Activated T-helper 1 cell treated with anti-CD3 and anti-CD28 coated beads, Interleukin-2, amount 50 U/mL, for 16 hours (primary cell): ENCODE measurements at places on chromosomes 5 and 9.

DNA sequence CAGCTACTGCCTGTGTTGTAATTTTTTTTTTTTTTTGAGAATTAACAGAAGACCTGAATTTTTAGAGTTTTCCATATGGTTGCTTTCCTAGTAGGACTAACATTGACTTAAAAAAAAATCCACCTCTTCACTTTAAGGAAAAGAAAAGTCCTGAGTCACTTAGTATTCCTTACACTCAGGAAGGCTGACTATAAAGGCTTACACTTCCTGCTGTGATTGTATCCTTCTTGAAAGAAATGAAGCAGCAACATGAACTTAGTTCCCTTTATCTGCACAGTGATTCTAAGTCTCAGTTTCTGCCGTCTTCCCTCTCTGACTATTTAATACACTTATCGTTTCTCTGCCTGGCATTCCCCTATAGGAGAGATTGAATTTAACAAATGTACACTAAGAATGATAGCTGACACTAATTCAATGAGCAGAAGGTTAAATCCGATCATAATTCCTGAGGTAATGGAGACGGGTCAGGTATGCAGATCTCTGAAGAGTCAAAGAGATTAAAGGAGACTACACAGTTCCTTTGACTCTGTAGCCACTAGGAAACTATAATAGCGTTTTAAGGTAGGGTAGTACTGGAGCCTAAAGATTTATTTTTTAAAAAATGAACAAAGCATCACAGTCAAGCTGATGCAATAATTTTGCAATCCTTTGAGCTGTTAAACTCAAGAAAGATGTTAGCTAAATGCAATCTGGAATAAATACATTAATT is 185.1 kb upstream of the ELAVL2 start:
- DNase-seq = no peak

- DNase-seq = no peak
Measured at GRCh38 chr5:140225396-140225795, 50.4 kb downstream of the CYSTM1 start.

DNA sequence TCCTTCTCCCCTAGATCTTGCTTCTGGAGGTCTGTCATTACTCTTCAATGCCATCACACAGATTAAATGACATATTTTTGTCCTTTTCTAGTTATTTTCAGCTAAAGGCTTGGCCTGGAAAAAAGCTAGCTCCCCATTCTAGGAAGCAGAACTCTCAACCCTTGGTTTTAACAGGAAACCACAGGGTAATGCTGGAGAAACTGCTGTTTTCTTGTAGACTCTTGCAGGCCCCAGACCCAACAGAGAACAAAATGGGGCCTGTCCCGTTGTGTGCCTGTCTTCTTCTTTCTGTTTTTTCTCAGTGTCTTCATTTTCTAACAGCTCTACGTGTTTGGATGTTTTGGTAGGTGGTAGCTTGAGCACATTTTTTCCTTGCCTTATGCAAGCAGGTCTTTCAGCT is 21.5 kb downstream of the DCANP1 start:
- DNase-seq = no peak

- DNase-seq = no peak
Measured at GRCh38 chr5:174849426-174849825, 125.0 kb downstream of the MSX2 start.

DNA sequence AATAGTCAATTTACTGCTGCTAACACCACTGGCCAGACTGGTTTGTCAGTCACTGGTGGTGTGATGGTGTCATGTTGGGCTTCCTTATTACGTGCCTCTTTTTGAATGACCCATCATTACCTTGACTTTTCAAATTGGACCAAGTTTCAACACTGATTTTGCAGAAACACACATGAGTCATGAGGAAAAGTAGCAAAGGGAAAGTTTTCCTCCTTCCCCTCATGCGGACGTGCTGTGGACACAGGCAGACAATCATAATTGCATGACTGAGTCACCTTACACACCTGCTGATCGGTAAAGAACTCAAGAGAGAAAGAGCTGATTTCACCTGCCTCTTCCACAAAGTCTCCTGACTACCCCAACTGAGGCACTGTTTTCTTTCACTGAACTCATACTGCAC is 324.5 kb downstream of the ARRDC3 start:
- no peak for DNase-seq
